ENCODE measurements at places on chromosomes 13 and 19. TPM values are rescaled to one million over a fixed set of nuclear protein-coding genes. Genes with fewer than 3 reads are reported as not detected.
A peak's percentile ranks its signal among the peaks of the same experiment; 100 is the strongest.

The IFI30 gene
- total RNA-seq: not detected

The DIRAS1 gene
- 19.9 TPM for total RNA-seq

The FUT3 gene
- total RNA-seq: not detected

GRCh38 chr13:31849206-31849605 lies 109.9 kb downstream of the RXFP2 start:
- no peak overlapping the region for H3K27ac ChIP-seq
- no peaks in the 10 kb centered on the region for H3K36me3 ChIP-seq
- no peak for DNase-seq
- H3K27me3 ChIP-seq: peaks cover 71% of the 10 kb centered on the region
- H3K4me1 ChIP-seq: peaks cover 9% of the 10 kb centered on the region

DNA sequence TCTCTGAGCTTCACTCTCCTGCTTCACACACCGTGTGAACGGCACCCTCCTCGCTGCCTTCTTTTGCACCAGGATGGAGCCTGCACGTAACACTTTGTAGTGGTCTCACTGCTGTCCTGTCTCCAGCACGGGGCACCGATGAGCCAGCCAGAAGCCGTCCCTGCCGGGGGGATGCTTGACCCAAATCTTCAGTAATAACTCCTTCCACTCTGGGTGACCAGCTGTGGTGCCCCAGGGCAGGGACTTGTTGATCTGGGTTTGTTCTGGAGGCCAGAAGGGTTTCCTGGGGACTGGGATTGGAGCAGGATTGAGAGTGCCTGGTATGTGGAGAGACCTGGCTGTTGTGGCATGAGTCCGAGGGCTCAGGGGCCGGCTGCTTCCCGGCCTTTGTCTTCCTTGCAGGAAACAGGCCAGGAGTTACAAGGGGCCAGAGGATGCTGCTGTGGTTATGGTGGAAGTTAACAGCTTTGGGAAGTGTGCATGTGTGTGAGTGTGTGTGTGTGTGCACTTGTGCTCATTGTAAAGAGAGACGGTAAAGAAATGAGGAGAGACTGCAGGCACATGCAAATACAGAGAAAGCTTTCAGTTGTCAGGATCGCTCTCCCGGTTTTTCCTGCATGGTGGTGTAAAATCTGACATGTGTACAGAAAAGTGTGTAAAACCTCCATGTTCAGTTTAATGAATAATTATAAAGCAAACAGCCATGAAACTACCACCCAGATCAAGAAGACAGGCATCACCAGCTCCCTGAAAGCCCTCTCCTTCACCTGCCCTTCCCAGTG lies 18.9 kb downstream of the PAK4 start:
- peaks cover 50% of the 10 kb centered on the region for H3K4me1 ChIP-seq
- peaks cover 9% of the 10 kb centered on the region for H3K36me3 ChIP-seq
- DNase-seq: peak; percentile 20
- no peaks in the 10 kb centered on the region for H3K27me3 ChIP-seq
- H3K4me3 ChIP-seq: peak overlapping the region; percentile 4
- peak overlapping the region; percentile 79 for H3K27ac ChIP-seq

DNA sequence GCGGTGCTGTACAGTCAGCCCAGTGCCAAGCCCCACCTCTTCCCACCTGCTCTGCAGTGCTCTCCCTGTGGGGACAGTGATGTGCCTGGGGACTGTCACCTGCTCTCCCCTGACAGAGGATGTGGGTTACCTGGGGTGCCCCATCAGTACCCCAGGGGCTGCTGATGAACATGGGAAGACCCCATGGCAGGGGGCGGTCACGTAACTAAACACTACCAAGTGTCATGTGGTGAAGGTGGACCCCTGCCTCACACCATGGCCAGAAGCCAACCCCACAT lies 12.7 kb downstream of the KDM4B start:
- no peak overlapping the region for H3K4me3 ChIP-seq
- no peaks in the 10 kb centered on the region for H3K36me3 ChIP-seq
- no peaks in the 10 kb centered on the region for H3K27me3 ChIP-seq
- no peak for DNase-seq

GRCh38 chr19:4728871-4729270 lies 5.2 kb upstream of the DPP9 start:
- peaks cover 6% of the 10 kb centered on the region for H3K36me3 ChIP-seq
- peaks cover 14% of the 10 kb centered on the region for H3K4me1 ChIP-seq
- no peak overlapping the region for H3K27ac ChIP-seq
- H3K27me3 ChIP-seq: peaks cover 40% of the 10 kb centered on the region
- H3K4me3 ChIP-seq: peak overlapping the region; percentile 34
- DNase-seq: no peak

- peaks cover 17% of the 10 kb centered on the region for H3K36me3 ChIP-seq
- DNase-seq: no peak
- H3K4me1 ChIP-seq: peaks cover 21% of the 10 kb centered on the region
- no peak overlapping the region for H3K27ac ChIP-seq
- H3K27me3 ChIP-seq: no peaks in the 10 kb centered on the region
These were observed 117.3 kb downstream of the RAB20 start for GRCh38 chr13:110444226-110444653.

DNA sequence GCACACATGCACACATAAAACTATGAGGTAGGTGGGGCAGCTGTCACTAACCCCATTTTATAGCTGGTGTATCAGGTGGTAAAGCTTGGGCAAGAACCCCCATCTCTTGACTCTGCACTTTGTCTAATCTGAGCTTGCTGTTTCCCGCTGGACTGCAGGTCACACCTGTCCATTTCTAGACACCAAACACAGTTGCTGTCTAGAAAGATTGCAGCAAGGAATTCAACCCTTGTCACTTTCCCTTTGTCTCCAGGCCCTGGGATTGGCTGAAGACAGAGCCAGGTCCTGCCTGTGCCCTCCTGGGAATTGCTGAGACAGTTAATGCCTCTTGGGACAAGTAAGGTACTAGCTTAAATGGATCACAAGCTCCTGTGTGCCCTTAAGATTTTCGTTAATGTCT lies 83.8 kb downstream of the RNASEH2B start:
- no peaks in the 10 kb centered on the region for H3K27me3 ChIP-seq
- DNase-seq: no peak
- H3K4me1 ChIP-seq: peaks cover 52% of the 10 kb centered on the region

DNA sequence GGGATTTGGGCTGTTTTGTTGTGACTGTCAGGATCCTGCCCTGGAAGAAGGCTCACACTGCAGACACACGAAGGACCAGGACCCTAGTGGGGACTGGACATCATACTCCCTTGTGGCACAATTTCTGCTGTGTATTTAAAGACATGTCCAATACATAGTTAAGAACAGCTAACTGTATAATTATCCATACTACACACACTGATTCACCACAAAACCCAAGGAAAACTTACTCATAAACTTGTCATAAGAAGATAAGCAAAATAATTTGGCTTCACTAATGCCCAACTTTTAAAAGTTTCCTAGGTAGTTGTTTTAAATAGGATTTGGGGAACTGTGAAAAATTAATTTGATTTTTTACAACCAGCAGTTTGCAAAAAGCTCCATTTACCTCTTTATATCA lies 46.1 kb downstream of the LATS2 start:
- no peaks in the 10 kb centered on the region for H3K27me3 ChIP-seq
- H3K4me1 ChIP-seq: peaks cover 33% of the 10 kb centered on the region
- no peak overlapping the region for H3K4me3 ChIP-seq
- no peak overlapping the region for H3K27ac ChIP-seq
- no peaks in the 10 kb centered on the region for H3K36me3 ChIP-seq

DNA sequence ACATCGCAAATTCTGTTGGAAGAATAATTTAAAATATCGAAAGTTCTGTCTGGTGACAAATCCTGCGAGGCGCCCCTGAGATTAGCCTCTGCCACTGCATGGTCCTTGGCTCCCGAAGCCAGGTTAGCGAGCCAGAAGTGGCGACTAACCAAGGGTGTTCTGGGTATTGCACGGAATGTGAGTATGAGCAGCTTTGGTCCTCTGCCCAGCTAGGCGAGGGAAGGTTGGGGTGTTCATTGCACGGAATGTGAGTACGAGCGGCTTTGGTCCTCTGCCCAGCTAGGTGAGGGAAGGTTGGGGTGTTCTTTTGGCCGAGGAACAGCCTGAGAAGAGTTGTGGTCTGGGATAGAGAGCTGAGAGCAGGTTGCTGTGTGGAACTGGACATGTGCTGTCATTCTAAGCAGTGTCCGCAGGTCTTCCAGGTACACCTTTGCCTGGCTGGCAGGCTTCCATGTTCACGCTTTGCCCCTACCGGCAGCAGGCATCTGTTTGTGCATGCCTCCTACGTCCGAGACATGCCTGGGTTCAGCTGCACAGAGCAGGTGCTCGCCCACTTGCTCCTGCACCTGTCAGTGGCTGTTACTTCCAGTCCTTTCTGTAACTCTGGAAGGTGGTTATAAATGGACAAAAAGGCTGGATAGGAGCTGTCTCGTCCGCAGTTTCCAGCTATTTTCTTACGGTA lies 18.3 kb upstream of the TEX29 start:
- H3K36me3 ChIP-seq: peaks cover 30% of the 10 kb centered on the region
- no peaks in the 10 kb centered on the region for H3K4me1 ChIP-seq
- no peak overlapping the region for H3K27ac ChIP-seq
- H3K27me3 ChIP-seq: no peaks in the 10 kb centered on the region
- no peak overlapping the region for H3K4me3 ChIP-seq

GRCh38 chr13:44403461-44404056 lies 29.9 kb downstream of the SERP2 start:
- no peak overlapping the region for H3K27ac ChIP-seq
- peaks cover 45% of the 10 kb centered on the region for H3K4me1 ChIP-seq
- no peak for DNase-seq
- no peaks in the 10 kb centered on the region for H3K27me3 ChIP-seq
- no peak overlapping the region for H3K4me3 ChIP-seq

- no peaks in the 10 kb centered on the region for H3K27me3 ChIP-seq
- H3K36me3 ChIP-seq: no peaks in the 10 kb centered on the region
- H3K4me3 ChIP-seq: no peak overlapping the region
- H3K27ac ChIP-seq: no peak overlapping the region
- DNase-seq: no peak
These were observed 595.5 kb downstream of the SLITRK1 start for GRCh38 chr13:83286737-83287136.

DNA sequence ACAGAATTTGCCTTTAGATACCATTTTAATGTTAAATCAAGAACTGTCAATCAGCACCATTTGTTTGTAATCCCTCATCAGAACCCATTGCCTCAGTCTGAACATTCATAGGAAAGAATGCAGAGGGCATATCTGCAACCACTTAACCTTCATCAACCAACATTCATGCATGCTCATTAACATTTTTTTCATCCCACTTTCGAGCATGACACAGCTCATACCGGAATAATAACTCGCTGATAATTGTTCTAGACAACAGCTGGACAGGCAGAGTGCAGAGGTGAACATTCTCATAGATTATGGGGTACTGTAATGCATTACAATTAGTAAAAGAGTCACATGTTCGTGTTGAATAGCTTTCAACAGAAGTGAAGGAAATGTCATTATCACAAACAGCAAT lies 216.8 kb downstream of the DIAPH3 start:
- H3K4me1 ChIP-seq: no peaks in the 10 kb centered on the region
- no peak overlapping the region for H3K27ac ChIP-seq
- DNase-seq: no peak
- H3K4me3 ChIP-seq: no peak overlapping the region

DNA sequence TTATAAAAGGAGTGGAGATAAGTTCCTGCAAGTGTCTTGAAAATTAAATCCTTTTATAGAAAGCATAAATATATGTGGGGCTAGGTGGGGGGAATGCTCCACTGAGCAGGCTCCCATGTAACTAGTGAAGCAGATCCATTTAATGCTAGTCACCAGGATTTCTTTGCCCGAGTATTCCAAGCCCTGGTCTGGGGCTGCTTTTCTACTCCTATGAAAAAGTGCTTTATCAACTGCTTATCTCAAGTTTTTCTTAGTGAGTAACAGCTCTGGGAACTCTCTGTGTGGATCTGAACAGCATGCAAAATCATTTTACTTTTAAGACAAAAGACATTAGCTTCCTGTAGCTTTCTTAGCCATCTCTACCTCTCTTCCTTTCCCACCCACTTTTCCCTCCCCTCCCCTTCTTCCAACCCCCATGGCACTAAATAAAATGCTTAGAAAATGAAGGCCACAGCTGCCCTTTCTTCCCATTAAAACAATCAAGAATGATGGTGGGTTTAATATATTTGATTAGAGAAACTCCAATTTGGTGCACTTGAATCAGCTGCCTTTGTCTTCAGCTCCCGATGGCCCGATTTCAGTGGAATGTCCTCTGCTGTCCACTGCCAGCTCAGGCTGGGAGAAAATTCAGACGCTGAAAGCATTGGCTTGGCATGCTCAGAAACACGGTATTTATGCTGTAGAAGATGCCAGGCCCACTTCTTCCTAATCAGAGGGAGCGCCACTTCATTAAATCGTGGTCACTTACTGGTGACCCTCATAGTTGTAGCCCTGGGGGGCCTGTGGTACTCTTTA lies 475.1 kb downstream of the FOXO1 start:
- no peaks in the 10 kb centered on the region for H3K36me3 ChIP-seq
- H3K4me3 ChIP-seq: peak overlapping the region; percentile 52
- no peak for DNase-seq
- H3K27me3 ChIP-seq: peaks cover 8% of the 10 kb centered on the region

GRCh38 chr13:38804536-38804935 lies 117.7 kb downstream of the FREM2 start:
- H3K4me1 ChIP-seq: peaks cover 34% of the 10 kb centered on the region
- H3K36me3 ChIP-seq: peaks cover 30% of the 10 kb centered on the region
- peak overlapping the region; percentile 16 for H3K4me3 ChIP-seq
- no peak for DNase-seq
- H3K27ac ChIP-seq: peak overlapping the region; percentile 65

DNA sequence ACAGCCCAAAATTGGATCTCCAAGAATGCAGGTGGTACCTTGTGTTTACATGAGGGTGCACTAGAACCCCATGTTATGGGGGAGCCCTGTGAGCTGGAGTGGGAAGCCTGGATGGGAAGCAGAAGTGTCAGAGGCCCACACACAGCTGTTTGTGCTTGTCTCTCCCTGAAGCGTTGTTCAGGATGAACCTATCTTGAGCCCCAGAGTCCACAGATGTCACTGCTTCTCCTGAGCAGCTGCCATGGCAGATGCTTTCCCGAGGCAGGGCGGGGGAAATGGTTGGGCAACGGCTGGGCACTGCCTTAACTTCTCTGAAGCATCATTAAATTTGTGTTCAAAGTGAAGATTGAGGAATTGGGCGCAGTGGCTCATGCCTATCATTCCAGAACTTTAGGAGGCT lies 17.1 kb upstream of the CHST8 start:
- H3K27ac ChIP-seq: no peak overlapping the region
- no peak overlapping the region for H3K4me3 ChIP-seq
- H3K27me3 ChIP-seq: peaks cover 39% of the 10 kb centered on the region
- H3K36me3 ChIP-seq: peaks cover 4% of the 10 kb centered on the region
- no peaks in the 10 kb centered on the region for H3K4me1 ChIP-seq
- DNase-seq: no peak

DNA sequence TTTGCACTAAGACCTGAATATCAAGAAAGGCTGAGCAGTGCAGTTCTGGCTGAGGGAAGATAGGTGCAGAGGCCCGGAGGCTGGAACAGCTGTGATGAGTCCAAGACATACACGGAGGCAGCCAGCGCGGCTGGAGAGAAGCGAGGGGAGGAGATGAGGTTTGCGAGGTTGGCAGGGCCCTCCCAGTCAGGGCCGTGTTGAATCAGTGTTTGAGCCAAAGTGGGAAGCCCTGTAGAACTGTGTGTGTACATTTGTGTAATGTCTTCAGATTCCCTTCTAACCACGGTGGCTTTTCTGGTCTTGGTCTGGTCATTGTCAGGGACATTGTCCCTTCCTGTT lies 34.9 kb downstream of the PAK4 start:
- no peaks in the 10 kb centered on the region for H3K27me3 ChIP-seq
- no peak overlapping the region for H3K4me3 ChIP-seq
- DNase-seq: no peak
- H3K27ac ChIP-seq: peak overlapping the region; percentile 43
- H3K36me3 ChIP-seq: no peaks in the 10 kb centered on the region

All from neural crest cell (in vitro differentiated cells).